CD4-positive, alpha-beta T cell treated with Interleukin-1 beta for 1 hour (primary cell): ENCODE measurements at places on chromosomes 13 and 19.

- DNase-seq: peak; percentile 36
These were observed 25.3 kb upstream of the OR10H2 start for GRCh38 chr19:15702534-15702930.

- DNase-seq: no peak
These were observed 130.4 kb upstream of the GJB6 start for GRCh38 chr13:20362484-20363041.

- DNase-seq: peak; percentile 69
These were observed 5.1 kb downstream of the DOT1L start for GRCh38 chr19:2168619-2169424.

DNA sequence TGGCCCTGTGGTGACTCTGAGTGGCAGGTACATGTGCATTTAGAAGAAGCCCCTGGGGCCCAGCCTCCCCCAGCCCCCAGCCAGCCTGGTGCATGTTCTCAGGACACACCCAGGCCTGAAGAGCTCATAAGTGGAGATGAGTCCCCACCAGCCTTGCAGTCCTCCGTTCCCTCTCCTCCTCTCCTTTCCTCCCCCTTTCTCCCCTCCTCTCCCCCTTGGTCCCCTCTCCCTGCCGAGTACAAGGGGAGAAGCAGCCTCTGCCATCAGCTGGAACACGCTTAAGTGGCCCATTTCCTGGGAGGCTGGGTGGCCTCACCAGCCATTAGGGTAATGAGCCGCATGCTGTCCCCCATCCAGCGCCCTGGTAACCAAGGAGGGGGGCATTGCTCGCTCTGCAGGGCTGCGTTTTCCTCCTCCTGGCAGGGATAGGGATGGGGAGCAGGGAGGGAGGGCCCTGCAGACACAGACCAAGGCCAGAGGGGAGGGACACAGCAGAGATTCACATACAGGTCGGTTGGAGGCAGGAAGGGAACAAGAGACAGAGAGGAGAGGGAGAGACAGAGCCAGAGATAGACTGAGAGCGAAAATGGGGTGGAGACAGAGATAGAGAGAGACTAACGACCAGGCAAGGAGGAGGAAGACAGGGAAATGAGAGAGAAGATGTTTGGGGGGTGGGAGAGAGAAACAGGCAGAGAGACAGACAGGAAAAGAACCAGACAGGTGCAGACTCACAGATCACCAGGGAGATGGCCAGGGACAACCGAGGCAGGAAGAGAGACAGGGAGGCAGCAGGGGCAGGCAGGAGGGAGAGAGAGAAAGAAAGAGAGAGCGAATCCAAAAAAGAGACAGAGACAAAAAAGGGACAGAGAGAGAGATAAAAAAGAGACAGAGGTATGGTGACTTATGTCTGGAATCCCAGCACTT lies 19.3 kb upstream of the DPP9 start:
- no peak for DNase-seq

- no peak for DNase-seq
These were observed 19.5 kb downstream of the PCDH20 start for GRCh38 chr13:61396121-61396520.

- DNase-seq: peak; percentile 66
These were observed 6.3 kb upstream of the LRFN3 start for GRCh38 chr19:35929876-35930275.
